Activated CD8-positive, alpha-beta T cell treated with anti-CD3 and anti-CD28 coated beads, Interleukin-2, amount 10 ng/mL, durations not matched to agents 7 days and 5 days (primary cell): ENCODE measurements at places on chromosomes 1 and 21. TPM values are rescaled to one million over a fixed set of nuclear protein-coding genes. Genes with fewer than 3 reads are reported as not detected.
A peak's percentile ranks its signal among the peaks of the same experiment; 100 is the strongest.

Gene GPA33
- total RNA-seq, result 0.16 TPM

Gene KISS1
- not detected for total RNA-seq

GRCh38 chr1:30187413-30188023, 535.9 kb downstream of the MATN1 start:
- no peak for DNase-seq

DNA sequence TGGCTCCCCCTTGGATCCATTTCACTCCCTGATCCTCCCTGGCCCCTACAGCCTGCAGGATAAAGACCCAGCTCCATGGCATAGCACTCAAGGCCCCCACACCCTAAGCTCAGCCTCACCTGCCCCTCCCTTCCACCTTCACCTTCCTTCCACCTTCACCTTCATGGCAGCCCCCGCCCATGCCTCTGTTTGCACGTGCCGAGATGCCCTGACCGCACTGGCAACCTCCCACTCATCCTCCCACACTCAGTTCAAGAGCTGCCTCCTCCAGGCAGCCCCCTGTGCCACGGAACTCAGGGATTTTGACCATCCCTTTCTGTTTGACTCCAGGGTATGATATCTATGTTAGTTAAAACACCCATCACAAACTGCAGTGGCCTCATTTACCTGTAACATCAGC, 109.8 kb downstream of the RAVER2 start:
- DNase-seq, result no peak

GRCh38 chr21:45041351-45041805, 33.0 kb upstream of the ADARB1 start:
- DNase-seq, result no peak

GRCh38 chr1:225474986-225475820, 47.4 kb upstream of the LBR start:
- peak; percentile 69 for DNase-seq

GRCh38 chr1:12202190-12202497, 27.7 kb upstream of the VPS13D start:
- DNase-seq, result no peak

Gene PKLR
- total RNA-seq, result not detected

Gene TNFRSF1B
- total RNA-seq, result 284 TPM

Gene DNAJC28
- total RNA-seq, result 0.73 TPM

- no peak for DNase-seq
Observed at GRCh38 chr1:201562659-201563405, 23.9 kb downstream of the NAV1 start.

- DNase-seq, result no peak
Observed at GRCh38 chr1:43584204-43584603, 53.5 kb downstream of the PTPRF start.

- DNase-seq, result no peak
Observed at GRCh38 chr1:78665809-78666208, 16.2 kb downstream of the IFI44 start.
